Fibroblast of skin of scalp (primary cell): ENCODE measurements at places on chromosomes 7 and 10.

GRCh38 chr7:94996369-94996768 lies 89.0 kb downstream of the PPP1R9A start:
- no peak for DNase-seq

GRCh38 chr7:151330661-151331060 lies 11.0 kb upstream of the NUB1 start:
- DNase-seq = no peak

DNA sequence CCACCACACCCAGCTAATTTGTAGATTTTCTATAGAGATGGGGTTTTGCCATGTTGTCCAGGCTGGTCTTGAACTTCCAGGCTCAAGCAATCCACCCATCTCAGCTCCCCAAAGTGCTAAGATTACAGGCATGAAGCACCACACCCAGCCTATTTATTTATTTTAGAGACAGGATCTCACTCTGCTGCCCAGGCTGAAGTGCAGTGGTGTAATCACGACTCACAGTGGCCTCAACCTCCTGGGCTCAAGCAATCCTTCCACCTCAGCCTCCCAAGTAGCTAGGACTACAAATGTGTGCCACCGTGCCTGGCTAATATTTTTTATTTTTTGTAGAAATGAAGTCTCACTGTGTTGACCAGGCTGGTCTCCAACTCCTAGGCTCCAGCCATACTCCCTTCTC lies 6.9 kb upstream of the FRAT2 start:
- DNase-seq = no peak

DNA sequence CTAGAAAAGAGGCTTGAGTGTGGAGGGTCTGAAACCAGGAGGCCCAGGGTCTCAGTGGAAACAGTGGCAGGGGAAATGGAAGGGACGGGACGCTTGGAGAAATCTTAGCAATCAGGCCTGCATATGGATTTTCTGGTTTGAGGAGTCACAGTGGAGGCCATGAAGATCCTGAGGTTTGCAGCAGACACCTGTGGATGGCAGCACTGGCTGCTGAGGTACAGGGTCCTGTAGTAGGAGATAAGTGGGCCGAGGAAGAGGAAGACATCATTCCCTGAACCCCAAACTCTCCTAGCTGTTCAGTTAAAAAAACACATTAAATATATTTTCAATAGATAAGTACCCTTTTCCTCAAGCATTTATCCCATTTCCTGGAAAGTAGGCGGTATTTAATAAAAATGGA lies 208.8 kb upstream of the IGFBP3 start:
- DNase-seq = no peak

- no peak for DNase-seq
These were observed 99.5 kb downstream of the SPDYE5 start for GRCh38 chr7:75591467-75592255.

DNA sequence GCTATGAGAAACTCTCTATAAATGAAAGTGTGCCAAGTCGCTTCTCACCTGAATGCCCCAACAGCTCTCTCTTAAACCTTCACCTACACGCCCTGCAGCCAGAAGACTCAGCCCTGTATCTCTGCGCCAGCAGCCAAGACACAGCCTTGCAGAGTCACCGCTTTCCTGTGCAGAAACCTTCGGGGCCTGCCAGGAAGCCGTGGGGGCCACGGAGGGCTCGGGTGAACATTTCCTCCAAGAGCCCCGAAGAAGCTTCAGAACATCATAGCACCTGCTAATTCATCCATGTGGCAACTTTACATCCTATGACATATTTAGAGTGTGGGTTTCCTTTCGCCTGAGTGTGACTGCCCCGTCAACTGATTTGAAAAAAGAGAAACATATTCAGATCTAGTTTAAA lies 55.7 kb upstream of the PRSS58 start:
- DNase-seq = no peak

DNA sequence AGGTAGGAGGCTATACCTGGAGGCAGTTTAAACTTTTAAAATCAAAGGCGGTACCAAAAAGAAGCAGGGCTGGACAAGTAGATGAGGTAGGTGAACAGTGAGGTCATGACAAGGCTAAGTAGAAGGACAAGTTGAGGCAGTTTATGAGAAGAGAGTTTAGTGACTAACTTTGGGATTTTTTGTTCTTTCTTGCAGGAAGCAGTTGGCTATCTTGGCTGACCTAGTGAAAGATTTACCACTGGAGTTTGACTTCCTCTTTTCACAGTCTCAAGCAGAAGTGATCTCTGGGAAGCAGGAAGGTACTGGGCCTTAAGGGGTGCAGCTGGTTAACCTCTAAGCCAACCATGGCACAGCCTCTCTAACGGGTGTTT lies 26.3 kb downstream of the ENTPD7 start:
- no peak for DNase-seq

DNA sequence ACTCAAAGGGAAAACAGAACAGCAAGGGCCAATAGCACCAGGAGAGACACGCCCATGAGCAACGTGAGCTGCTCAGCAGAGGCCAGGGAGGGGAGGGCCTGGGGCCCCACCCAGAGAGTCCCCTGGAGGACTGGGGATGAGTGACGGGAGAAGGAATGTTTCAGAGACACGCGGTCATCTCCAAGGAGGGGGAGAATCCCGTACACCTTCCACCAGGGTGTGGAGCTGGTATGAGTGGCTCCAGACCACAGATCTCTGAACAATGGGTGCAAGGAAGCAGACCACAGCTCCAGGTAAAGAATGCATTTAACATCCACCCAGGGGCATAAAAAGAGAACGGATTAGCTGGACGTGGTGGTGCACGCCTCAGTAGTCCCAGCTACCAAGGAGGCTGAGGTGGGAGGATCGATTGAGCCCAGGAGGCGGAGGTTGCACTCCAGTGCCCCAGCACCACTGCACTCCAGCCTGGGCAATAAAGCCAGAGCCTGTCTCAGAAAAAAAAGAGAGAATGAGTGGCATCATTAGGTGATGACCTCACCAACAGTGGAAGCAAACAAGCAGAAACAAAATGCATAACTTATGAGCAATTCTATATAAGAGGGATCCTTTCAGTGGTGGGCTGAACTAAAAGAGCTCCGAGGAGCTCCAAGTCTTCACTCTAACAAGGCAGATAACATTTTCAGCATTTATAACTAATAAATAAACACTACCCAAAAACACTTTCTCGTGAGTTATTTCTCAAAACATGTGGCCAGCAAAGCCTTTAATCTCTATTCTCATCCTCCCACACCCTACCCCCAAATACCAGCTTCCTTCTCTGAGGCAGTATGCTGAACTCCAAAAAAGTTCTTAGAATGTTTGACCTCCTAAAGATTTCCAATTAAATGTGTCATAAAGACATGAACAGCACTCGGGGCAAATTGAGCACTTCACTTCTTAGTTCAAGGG lies 12.5 kb downstream of the PSAP start:
- DNase-seq = peak; percentile 59

GRCh38 chr7:34275624-34276023 lies 370.3 kb downstream of the BMPER start:
- no peak for DNase-seq

DNA sequence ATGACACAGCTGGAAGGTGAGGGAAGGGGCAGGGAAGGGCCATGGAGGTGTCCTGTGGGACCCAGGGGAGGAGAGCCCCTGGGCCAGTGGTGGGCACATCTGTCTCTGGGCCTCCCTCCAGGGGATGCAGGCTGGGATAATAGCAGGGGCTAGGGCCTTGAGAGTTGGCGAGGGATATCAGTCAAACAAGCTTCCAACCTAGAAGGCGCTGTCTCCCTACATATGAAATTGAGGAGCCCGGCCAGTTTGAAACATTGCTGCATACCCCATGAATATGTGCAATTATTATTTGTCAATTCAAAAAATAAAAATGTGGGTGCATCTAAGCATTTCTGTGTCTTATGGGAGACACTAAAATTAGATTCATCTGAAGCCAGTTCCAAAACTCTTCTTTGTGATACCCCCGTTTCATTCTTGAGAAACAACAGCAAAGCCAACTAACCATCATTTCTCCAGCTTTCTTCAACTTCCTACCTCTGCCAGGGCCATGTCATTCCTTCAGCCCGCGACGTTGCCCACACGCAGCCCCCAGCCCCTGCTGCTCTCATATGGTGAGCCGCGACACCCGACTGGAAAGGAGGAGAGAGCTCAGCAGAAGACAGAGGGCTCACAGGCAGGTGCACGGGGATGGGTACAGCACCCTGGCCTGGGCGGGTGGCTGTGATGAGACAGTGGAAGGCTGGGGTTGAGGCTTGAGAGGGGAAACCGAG lies 418.7 kb downstream of the GLRX3 start:
- no peak for DNase-seq

- DNase-seq = peak; percentile 33
These were observed 238.8 kb downstream of the FANK1 start for GRCh38 chr10:126135177-126135576.

- DNase-seq = no peak
These were observed 772.4 kb downstream of the GRID1 start for GRCh38 chr10:85594239-85594638.

- peak; percentile 59 for DNase-seq
These were observed 931 bp downstream of the PAPSS2 start for GRCh38 chr10:87660484-87661133.

GRCh38 chr7:138033241-138033640 lies 31.4 kb upstream of the CREB3L2 start:
- DNase-seq = no peak

DNA sequence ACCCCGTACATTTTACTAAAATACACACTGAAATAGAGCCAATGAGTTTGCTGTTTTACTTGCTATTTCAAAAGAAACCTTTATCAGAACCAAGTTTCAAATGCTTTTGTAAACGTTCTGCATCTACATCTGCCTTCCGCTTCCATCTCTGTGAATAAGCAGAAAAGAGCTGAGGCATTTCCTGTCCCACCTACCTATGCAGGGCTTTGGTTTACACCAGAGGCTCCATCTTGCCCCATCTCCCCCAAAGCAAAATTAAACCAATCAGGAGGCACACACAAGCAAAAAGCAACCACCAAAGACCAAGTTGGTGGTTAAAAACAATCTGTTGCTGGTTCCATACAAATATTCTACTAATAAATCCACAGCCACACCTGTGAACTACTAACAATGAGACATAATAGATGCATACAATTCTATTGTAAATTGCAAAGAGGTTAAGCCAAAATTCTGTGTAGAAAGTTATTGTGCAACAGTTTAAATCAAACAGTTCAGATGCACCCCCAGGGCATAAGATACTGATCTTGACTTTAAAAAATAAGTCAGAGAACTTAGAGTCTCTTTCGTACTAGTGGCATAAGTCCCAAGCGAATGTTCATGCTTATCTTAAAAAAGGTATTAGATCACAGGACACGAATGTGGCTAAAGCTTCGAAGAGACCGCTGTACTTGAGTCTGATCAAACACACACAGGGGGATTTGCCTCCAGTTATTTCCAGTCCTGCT lies 83.9 kb downstream of the FGFR2 start:
- no peak for DNase-seq

GRCh38 chr7:104328970-104329825 lies 795 bp downstream of the LHFPL3 start:
- DNase-seq = no peak

DNA sequence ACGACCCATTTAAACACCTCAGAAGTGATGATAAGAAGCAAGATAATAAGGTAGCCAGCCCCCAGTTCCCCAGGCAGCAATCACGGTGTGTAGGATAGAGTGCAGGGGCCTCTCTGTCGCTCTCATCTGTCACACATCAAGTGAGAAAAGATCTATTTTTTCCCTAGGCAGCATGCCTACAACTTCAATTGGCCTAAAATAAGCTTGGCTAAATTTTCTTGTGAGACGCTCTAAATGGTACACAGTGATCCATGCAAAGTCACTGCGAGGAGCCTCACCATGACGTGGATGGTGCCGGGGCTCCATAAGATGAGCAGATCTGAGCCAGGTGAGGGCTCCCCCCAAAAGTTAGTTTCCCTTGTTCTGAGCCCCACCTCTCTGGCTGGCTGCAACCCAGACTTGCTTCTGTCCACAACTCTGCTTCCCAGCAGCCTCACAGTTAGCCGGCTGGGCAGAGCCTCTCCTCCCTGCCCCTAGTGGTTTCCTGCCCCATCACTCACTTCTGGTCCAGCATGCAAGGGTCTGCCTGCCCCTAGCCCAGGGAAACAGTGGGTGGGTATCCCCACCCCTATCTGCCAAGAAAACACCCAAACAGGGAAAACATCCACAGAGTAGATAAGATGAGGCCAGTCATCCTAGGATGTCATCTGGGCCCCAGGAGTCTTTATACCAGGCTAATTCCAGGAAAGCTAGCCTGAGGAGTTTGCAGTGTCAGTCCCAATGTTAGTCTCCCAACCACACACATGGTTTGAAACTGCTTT lies 342.1 kb downstream of the GRID1 start:
- DNase-seq = no peak

- DNase-seq = peak; percentile 91
These were observed 52.3 kb upstream of the MYL10 start for GRCh38 chr7:101681170-101682007.

DNA sequence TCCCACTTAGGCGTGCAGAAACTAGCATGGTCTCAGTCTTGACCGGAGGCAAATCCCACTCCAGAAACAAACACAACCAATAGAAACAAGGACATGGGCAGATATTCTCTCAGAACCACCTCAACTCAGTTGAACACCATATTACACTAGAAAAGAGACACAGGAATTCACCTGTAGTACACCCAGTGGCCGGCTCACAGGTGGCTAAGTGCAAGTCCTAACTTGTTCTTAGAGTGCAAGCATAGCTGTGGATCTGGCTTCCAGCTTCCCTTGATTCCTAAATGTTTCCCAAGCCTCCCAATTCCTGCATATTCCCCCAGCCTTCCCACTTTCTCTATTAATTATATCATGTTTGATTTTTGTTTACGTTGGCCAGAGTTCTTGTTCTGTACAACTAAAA lies 164.4 kb downstream of the TPK1 start:
- no peak for DNase-seq

GRCh38 chr10:110208614-110209453 lies 1.4 kb downstream of the MXI1 start:
- DNase-seq = peak; percentile 46

- DNase-seq = no peak
These were observed 423.2 kb upstream of the PCDH15 start for GRCh38 chr10:55224007-55224781.

DNA sequence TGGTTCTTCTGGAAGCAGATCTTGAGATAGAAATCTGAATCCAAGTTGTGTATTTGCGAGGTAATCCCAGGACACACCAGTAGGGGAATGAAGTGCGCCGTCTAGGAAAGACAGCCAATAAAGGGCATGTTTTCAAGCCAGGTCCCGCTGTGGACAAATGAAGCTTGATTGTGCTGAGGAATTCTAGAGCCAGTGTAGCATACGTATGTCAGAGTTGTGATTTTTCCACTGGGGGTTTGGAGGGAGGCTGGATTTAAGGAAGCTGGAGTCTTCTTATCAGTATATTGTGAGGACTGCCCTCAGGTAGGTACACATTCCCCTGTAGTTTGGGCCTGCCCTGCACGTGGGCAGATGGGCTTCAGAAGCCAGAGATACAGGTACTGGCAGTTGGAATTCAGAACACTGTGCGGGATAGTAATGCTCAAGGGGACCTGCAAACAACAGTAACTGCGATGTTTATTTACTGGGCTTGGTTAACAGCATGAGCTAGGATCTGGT lies 50.9 kb downstream of the GALNT11 start:
- DNase-seq = peak; percentile 6

GRCh38 chr7:38927751-38928150 lies 18.8 kb upstream of the VPS41 start:
- DNase-seq = no peak
